ENCODE measurements at places on chromosomes 7 and 10.

GRCh38 chr7:112255388-112255720, 48.9 kb downstream of the ZNF277 start:
- no peak for DNase-seq

DNA sequence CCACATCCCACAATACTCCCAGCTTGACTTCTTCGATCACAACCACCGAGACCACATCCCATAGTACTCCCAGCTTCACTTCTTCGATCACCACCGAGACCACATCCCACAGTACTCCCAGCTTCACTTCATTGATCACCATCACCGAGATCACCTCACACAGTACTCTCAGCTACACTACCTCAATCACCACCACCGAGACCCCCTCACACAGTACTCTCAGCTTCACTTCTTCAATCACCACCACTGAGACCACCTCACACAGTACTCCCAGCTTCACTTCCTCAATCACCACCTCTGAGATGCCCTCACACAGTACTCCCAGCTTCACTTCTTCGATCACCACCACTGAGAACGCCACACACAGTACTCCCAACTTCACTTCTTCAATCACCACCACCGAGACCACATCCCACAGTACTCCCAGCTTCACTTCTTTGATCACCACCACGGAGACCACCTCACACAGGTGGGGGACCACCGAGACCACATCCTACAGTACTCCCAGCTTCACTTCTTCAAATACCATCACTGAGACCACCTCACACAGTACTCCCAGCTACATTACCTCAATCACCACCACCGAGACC, 8.6 kb downstream of the MUC3A start:
- no peak for DNase-seq

GRCh38 chr7:129970816-129971215, 18.1 kb upstream of the UBE2H start:
- DNase-seq: no peak

GRCh38 chr10:126500866-126501265, 112.6 kb upstream of the ADAM12 start:
- DNase-seq: no peak

GRCh38 chr7:6705959-6706665, 635 bp downstream of the ZNF12 start:
- no peak for DNase-seq

DNA sequence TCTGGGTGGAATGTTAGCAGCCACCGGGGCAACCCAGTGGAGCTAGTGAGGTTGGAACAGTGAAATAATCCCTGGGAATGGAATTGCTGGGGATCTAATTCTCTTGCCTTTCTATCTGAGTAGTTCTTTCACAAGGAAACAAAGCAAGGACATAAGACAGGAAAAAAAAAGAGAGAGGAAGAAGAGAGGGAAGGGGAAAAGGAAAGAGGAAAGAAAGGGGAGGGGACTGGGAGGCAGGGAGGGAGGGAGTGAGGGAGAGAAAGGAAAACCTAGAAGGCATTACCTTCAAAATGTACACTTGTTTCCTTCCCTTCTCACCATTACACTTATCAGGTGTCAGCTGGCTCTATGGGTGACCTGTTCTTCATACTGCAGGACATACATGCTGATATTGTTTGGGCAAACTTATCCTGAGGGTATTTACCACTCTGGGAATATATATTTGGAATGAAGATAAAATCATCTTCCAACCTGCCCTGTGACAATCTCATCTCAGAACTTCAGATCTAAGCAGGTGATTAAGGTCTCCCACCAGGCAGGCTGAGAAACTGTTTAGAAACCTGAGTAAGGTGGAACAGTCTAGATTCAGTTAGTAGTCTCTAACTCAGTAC, 50.0 kb upstream of the KCNIP2 start:
- no peak for DNase-seq

DNA sequence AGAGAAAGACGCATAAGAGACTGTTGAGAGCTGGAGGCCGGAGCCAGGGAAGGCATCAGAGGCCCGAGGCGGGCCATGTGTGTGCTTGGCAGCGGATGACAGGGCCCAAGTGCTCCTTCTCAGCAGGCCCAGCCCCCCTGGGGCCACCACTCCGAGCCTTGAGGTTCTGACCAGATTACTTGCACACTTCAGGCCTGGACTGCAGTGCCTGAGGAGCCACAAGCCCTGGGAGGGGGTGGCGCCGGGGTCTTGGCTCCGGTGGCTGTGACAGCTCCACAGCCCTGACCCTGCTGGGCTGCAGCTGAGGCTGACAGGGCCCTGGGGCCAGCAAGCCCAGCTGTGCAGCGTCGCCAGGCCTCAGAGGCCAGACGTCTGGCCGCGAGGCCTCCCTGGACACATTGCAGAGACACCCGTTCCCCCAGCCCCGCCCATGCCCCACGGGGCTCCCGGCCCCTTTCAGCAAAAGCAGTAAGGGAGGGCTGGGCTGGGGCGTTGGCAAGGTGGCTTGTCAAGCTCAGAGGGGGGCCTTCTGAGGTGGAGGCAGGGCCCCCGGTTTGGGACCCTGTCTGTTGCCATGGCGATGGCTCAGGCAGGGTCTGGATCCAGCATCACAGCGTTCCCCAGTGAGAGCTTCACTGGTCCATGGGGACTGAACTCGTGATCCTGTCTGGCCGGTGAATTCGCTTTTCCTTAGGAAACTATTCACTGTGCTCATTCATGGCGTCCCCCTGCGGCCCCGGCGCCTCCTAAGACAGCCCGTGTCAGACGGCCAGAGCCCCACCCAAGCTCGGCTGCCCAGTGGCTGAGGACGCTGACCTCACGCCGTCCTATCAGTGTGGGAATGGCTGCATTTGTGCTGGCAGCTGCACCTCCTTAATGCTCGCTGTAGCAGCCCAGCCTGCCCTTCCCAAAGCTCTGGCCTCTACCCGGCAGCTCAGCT, 5.7 kb downstream of the ELN start:
- DNase-seq: no peak

DNA sequence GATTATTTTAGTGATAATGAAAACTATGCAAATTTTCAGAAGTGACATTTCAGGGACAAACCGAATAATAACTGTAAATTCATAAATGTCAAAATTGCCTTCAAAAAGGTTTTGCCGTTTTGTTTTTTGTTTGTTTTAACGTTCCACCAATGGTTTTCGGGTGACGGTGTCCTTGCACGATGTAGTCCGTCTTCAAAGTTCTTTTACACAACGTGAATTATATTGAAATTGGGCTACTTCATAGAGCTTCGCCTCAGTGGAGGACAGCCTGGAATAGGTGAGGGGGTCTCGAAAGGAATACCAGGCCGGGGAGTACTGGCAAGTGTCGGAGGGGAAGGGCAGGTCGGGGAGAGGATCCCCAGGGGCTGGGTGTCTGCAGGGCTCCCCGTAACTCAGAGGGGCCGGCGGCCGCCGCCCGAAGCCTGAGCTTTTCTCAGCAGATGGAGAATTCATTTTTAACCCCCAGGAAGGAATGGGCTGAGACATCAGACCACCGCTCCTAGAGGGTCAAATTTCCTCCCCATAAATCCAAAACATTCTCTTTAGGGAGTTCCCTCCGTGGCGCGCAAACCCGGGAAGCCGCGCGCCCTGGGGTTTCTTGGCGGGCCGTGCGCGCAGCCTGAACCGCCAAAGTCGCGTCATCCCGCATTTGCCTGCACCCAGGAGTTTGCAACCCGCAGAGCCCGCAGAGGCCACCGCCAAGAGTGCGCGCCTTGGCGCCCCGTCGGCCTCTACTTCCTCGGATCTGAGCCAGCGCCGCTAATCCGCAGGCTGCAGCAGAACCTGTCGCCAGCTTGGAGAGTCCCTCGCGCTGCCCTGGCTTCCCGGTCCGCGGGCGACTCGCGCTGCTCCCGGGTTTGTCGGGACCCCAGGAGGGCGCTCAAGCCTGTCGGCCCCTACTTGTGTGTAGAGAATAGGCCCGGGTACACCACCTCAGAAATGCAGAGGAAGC, 17.3 kb upstream of the EVX1 start:
- DNase-seq: no peak

- DNase-seq: no peak
These were observed 27.6 kb downstream of the POLL start for GRCh38 chr10:101560298-101561067.

DNA sequence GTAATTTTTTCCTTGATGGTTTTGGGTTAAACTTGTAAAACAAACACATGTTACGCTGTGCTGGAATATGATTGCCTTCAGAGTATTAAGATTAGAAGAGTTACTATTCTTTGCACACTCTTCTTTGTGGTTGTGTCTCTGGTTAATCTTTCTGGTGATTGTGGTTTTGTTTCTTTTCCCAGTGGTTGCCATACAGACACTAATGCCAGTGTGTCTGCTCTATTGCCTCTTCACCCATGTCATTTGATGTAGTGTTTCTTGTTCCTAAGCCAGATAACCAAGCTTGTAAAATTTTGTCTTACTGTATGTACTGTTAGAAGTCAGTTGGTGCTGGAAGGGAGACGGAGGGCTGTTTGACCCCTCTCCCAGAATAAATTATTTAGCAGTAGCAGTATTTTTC, 124.8 kb downstream of the PHTF2 start:
- no peak for DNase-seq

DNA sequence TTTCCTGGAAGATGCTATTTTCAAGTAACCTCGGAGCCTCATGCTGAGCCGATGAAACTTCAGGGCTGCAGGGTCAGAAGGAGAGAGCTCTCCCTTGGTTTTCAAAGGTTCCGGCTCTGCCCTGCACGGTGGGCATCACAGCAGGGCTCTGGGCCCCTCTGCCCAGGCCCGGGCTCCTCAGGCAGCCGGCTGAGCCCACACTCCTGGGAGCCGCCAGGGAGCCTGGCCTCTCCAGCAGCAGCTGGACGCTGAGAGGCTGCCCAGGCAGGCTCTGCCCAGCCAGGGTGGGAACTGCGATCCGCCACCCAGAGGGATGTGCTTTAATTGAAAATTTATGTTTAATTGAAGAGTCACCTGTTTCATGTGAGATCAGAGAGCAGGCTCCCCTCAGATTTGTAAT, 97.5 kb upstream of the MGMT start:
- DNase-seq: no peak

GRCh38 chr7:67547183-67547907, 550.7 kb downstream of the TYW1 start:
- no peak for DNase-seq

DNA sequence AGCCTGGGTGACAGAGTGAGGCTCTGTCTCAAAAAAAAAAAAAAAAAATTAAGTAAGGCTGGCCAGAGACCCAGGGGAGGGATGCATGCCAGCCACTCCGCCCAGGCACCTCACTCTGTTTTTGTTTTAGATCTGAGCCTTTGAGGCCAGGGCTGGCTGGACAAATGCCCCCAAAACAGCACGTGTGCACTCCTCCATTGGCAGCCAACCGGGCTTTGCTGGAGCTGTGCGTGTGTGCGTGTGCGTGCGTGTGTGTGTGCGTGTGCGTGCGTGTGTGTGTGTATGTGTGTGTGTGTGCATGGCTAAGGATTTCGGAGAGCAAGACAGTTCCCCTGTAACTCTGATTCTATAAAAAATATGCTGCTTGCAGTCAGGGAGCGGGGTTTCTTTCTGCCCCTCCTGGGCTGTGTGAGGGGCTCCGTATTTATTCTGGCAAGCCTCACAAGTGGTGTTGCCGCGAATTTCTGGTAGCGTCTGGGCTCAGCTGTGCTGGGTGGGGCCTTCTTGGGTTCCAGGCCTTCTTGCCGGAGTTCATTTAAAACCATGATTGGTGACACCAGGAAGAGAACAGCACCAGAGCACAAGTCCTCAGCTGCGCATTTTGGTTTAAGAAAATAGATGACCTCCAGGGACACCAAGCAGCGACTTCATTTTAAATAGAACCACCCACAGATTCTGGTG, 28.1 kb upstream of the UNCX start:
- no peak for DNase-seq

Data from NCI-H2081 treated with DMSO at 0.1 percent for 48 hours (cell line).